Kidney (tissue), 22 donors: ENCODE measurements at places on chromosomes 12 and 14. TPM values are rescaled to one million over a fixed set of nuclear protein-coding genes. Genes with fewer than 3 reads are reported as not detected.

Gene RNASE3
- not detected for polyA plus RNA-seq

Gene P2RX2
- 0.37 TPM for polyA plus RNA-seq

Gene KLRF2
- polyA plus RNA-seq: not detected

Gene NEUROD4
- not detected for polyA plus RNA-seq

Gene LMO3
- 4.6 TPM for polyA plus RNA-seq

Gene OR11G2
- not detected for polyA plus RNA-seq

Gene KRT82
- polyA plus RNA-seq: not detected
